MCF 10A (cell line): ENCODE measurements at places on chromosomes 7 and 10. TPM values are rescaled to one million over a fixed set of nuclear protein-coding genes. Genes with fewer than 3 reads are reported as not detected.

Gene TDRD1
- total RNA-seq = not detected in 2 replicates

Gene PVRIG
- 0.74 TPM in 1 of 2 replicates, not detected in the other for total RNA-seq

Gene ANXA8L1
- 21.9 and 31.7 TPM in 2 replicates for total RNA-seq

Gene KCNK18
- not detected in 2 replicates for total RNA-seq

Gene GATAD1
- total RNA-seq = 41.2 and 44.2 TPM in 2 replicates

Gene AUTS2
- total RNA-seq = 1.3 and 1.8 TPM in 2 replicates

Gene CHAT
- total RNA-seq = not detected in 2 replicates
